ENCODE measurements at places on chromosomes 1 and 21.

- no peak for DNase-seq
Measured at GRCh38 chr1:158094571-158094970, 86.1 kb upstream of the CD1D start.

DNA sequence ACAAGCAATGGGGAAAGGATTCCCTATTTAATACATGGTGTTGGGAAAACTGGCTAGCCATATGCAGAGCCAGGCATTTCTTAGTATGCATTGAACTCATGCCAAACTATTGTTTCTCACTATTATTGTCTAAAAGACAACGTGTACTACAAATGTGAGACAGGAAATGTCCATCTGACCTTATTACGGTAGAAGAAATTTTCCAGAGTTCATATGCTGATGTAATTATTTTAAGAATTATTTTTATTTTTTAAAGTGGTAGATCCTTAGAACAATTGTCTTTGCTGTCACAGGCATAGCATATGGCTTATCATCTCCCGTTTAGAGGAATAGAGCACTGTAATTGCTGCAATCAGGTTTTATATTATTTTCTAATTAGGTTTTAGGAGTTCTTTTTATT lies 75.2 kb upstream of the S1PR1 start:
- no peak for DNase-seq

- no peak for DNase-seq
Measured at GRCh38 chr1:157233131-157233530, 94.9 kb upstream of the ETV3 start.

DNA sequence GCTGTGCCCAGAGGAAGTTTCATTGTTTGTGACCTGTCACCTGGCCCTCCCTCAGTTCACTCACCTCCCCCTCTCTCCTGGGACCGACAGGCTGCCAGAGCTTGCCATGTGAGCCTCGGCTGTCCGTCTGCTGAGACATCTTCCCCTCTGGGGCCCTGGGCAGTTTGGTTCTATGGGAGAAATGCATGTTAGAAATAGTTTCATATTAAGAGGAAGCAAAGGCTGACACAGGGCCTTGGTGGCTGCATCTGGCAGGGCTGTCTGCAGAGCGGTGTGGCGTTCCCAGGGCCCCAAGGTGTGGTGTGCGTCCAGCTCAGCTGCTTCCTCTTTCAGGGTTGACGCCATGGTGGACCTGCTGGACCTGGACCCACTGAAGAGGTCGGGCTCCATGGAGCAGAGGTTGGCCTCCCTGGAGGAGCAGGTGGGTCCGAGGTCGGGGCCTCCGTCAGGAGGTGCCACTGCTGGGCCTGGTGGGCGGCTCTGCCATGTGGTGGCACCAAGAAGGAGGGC lies 31.9 kb upstream of the LRRC3 start:
- no peak for DNase-seq

GRCh38 chr1:67577646-67578045 lies 107.4 kb upstream of the GADD45A start:
- DNase-seq, result no peak

DNA sequence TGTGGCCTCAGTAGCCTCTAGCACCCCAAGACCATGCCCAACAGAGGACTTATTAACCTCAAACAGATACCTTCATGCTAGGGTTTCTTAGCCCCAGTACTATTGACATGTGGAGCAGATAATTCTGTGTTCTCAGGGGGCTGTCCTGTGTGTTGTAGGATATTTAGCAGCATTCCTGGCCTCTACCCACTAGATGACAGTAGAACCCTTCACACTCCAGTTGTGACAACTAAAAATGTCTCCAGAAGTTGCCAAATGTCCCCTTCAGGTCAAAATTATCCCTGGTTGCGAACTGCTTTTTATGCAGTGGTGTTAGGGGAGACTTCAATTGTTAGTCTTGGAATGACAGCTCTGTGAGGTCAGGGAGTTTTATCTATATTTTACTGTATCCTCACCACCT lies 8.1 kb downstream of the KAZN start:
- no peak for DNase-seq

GRCh38 chr1:34358636-34359035 lies 181.9 kb downstream of the C1orf94 start:
- no peak for DNase-seq

GRCh38 chr1:211339631-211340041 lies 13.0 kb downstream of the TRAF5 start:
- DNase-seq, result no peak

- no peak for DNase-seq
Measured at GRCh38 chr1:14102180-14102579, 402.2 kb downstream of the PRDM2 start.

DNA sequence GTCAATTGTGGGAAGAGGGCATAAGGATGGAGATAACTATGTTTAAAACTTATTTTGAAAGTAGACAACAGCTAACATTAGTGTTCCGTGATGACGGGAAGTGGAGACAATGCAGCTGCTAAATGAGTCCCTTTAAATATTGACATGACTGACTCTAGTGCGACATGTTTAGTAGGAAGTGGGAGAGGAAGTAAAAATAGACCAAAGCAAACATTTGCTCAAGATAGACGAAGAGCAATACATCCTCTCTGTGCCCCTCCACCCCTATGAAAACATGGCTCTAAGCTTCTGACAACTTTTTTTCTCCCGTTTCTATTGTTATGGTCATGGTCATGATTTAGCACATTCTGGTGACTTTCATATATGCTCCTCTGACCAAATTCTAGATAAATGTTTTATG lies 60.0 kb upstream of the HMCN1 start:
- no peak for DNase-seq

- no peak for DNase-seq
Measured at GRCh38 chr1:41578712-41579335, 94.3 kb upstream of the EDN2 start.

GRCh38 chr1:96557336-96557735 lies 164.2 kb upstream of the PTBP2 start:
- DNase-seq, result no peak

GRCh38 chr1:83978056-83978455 lies 20.9 kb downstream of the TTLL7 start:
- DNase-seq, result no peak

DNA sequence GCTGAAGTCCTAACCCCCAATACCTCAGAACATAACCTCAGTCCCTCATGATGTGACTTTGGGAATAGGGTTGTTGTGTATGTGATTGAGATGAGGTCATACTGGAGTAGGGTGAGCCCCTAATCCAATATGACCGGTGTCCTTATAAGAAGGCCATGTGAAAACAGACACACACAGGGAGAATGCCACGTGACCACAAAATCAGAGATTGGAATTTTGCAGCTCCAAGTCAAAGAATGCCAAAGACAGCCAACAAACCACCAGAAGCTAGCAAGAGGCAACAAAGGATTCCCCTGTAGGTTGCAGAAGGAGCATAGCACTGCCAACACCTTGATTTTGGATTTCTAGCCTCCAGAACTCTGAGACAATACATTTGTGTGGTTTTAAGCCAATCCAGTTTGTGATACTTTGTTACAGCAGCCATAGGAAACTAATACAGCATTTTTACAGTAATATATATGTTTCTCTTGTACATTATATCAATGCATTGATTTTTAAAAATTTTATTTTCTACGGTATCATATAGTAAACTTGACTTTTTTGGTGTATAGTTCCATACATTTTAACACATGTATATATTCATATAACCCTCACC lies 5.4 kb downstream of the ZSWIM5 start:
- no peak for DNase-seq

- no peak for DNase-seq
Measured at GRCh38 chr1:100164216-100164615, 13.8 kb downstream of the LRRC39 start.
